ENCODE measurements at places on chromosomes 11 and 22. TPM values are rescaled to one million over a fixed set of nuclear protein-coding genes. Genes with fewer than 3 reads are reported as not detected.

DNA sequence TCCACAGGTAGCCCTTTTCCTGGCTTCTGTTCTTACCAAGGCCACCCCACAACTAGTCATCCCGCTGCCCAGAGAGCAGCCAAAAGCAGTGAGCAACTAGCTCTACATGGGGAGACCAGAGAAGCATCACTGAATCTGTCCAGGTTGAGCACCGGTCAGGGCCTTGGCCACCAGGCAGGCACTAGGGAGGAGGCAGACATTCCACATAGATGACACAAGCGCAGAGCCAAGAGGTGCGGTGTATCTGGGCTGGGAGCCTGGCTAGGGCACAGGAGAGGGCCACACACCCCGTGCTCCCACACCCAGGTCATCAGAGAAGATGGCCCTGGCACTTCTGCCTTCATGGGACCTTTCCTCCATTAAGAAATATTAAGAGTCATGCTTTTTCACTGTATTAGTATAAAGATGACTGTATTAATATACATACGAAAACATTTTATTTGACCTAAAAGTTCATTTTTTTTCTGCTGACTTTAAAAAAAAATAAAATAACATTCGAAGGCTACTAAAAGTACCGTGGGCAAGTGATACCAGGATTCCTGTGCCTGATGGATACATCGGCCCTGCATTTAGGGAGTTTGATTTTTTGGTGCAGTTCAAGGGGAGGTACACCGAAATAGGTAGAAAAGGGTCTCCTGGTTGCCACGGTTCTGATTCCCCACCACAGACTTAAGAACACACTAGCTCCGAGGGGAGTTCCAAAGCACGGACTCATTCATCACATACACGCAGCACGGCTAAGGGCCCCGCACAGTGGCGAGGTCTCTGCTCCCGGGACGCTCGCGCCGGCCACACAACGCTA lies 1.2 kb downstream of the DGCR2 start:
- no peak for DNase-seq

- no peak for DNase-seq
Observed at GRCh38 chr11:128707681-128708080, 13.8 kb downstream of the FLI1 start.

DNA sequence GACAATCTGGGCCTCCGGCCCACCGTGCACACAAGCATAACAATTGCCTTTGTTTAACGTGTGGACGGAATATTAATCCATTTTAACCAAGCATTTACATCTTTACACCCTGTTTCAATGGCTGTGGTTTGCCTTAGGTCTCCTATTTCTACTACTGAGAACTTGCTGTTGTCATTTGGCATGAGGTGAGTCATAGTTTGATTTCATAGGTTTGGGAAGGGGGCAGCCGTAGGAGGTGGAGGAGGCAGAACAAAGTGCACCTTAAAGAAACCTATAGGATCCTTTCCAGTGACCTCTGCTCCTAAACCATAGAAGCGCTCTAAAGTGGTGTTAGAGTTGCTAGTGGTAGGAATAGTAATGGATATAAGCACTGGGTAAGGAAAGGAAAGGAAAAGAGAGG lies 59.4 kb downstream of the ARHGAP42 start:
- no peak for DNase-seq

DNA sequence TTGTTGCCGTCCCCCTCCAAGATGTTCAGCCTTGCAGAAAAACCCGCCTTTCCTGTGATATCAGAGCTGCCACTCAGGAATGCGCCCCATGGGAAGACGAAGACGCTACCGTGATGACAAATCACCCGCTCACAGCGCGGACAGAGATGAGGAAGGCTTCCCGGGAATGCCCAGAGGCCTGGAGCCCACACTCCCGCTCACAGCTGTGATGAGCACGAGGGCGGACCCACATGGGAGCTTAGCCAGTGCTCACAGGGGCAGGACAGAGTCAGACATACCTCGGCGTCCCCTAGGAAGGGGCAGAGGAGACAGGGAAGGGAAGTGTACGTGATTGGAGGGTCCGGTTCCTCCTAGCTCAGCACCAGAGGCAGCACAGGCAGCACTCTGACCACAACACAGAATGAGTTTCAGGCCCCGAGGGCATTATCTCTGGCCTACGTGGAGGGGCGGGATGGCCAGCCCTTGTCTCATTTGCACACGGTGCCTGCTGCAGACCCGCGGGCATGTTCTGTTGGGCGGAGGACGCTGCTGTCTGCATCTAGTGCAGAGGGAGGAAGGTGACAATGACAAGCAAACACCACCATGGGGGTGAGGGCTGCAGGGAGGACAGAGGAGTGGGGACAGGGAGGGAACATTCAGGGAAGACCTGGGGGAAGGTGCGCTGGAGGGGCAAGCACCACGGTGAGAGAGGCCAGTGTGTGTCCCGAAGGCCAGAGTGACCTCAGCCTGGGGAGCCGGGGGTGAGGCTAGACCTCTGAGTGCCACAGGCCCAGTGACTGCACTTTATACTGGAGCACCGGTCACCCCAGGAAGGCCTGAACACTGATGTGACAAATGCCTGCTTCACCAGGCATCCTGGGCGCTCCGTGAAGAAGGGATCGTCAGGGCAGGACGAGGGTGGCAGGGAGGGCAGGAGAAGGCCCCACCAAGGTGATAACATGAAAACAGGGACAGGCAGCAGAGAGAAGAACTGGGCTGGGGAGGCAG lies 79.6 kb downstream of the CELSR1 start:
- peak; percentile 74 for DNase-seq

DNA sequence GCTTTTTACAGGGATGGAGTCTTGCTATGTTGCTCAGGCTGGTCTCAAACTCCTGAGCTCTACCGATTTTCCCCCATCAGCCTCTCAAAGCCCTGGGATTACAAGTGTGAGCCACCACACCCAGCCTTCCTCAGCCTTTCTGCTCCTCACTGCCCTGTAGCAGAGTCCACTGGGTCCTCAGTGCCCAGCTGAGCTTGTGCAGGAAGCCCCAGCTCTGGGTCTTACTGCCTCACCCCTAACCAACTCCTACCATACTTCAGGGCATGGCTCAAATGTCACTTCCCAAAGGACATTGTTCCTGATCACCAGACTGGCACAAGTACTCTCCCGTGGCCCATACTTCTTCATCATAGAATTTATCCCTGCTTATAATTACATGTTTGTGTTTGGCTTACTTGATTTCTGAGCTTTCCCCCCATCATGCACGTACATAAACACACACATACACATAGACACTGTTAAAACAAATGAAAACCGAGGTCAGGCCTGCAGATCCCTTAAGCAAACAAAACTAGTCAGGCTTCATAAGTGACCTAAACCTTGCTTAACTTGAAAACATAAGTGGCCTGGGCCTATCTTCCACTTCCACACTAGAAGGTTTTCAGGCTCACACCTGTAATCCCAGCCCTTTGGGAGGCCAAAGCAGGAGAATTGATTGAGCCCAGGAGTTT lies 14.0 kb upstream of the SLC43A3 start:
- no peak for DNase-seq

DNA sequence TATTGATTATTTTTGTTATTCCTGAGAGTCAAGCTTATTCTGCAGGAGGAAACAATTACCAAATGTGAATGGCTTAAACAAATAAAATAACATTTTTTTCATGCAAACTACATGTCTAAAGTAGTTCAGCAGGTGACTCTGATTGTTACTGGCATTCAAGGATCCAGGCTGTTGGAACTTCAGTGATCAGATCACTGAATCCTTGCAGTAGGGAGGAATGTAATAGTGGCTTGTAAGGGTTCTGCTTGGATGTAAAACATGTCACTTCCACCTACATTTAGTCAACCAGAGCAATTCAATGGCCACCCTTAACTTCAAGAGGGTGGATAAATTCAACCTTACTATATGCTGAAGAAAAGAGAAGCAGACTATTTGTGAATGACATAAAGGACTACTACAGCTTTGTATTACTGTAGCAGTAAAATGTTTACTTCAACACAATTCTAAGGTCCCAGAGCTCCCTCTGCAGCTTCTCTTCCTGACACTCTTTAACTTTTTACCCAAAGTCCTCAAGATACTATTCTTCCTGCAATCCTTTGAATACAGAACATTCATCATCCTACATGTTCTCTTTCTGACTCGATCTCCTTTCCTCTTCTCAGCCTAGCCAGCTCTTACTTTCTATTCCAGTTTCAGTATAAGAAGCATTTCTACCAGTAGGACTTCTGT lies 284.0 kb downstream of the LRRC4C start:
- no peak for DNase-seq

- DNase-seq: no peak
Observed at GRCh38 chr11:62432695-62433094, 13.9 kb downstream of the SCGB1A1 start.

DNA sequence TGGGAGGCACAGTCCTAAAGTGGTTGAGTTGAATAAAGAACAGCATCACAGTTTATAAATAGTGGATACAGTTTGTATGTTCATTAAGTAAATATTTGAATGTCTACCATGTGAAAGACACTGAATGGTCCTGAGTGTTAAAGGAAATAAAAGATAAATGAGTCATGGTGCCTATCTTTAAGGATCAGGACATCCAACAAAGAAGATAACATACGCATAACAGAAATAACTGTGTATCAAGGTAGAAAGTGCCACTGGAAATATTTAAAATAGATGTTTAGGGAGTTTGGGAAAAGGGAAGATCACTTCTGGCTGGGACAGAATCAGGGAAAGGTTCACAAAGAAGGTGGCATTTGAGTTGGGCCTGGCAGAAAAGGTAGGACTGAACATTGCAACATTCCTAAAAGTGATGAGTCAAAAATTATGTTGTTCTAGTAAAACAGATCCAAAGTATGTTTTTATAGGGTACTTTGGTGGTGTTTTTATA lies 41.5 kb downstream of the CSTPP1 start:
- DNase-seq: no peak

DNA sequence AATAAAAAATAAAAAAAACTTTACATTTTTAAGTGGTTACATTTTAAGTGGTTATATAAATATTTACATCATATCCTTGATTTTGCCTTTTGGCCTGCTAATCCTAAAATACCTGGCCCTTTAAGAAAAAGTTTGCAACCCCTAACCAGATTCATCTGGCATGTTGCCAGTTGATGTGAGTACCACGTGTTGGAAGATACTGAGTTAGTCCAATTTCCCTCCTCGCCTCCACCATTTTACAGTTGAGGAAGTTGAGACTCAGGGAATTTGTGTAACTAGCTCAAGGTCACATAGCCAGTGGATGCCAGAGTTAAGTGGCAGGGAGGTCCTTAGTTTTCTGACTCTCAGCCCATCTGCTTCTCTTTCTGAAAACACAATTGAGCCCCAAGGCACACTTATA lies 5.1 kb downstream of the ELF5 start:
- DNase-seq: no peak

DNA sequence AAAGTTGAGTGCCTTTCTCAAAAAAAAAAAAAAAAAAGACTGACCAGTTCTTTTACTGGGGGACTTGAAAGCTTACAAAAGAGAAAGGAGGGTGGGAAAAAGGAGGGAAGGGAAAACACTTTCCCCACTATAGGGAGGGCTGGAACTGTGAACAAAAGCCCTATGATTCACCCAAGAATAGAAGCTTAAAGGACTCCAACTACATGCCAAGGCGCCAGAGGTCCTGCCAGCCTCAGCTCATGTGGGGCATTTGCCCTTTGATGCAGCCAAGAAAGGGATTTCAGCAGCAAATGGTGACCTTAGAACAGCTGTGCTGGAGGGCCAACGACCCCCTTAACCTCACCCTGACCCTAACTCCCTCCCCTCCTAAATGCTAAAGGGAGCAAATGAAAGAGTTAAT lies 160.0 kb downstream of the NTM start:
- DNase-seq: no peak

GRCh38 chr22:38041760-38042487 lies 15.3 kb upstream of the PICK1 start:
- no peak for DNase-seq

- DNase-seq: peak; percentile 44
Observed at GRCh38 chr11:38460896-38461295, 1862.9 kb upstream of the RAG2 start.

DNA sequence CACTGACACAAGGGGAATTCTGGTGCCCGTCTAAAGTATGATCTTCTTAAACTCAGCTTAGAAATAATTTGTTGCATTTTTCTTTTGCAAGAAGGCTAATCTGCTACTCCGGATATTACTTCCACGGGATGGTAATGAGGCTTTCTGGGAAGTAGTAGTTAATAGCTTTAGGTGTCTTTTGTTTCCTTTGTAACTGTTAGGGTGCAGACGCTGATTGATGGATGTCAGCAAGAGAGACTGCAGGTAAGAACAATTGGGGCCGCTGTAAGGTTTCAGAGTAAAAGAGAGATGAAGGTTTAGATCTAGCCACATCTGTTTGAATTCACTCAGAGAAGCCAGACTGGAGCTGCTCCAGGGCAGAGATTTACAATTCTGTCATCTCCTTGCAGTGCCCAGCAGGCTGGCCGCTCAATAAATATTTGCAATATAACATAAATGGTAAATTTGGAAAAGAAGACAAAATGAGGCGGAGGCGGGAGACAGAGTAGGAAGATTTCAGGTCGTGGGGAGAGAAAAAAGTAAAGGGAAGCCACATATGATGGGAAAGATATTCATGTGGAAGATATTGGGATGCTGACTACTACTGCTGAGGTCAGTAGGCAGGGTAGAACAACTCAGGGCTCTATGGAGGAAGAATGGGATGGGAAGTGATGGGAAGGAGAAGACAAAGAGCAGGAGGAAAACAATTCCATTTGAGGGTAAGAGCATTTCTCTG lies 320.5 kb downstream of the AASDHPPT start:
- DNase-seq: no peak

GRCh38 chr11:27347359-27348339 lies 15.4 kb downstream of the CCDC34 start:
- no peak for DNase-seq

DNA sequence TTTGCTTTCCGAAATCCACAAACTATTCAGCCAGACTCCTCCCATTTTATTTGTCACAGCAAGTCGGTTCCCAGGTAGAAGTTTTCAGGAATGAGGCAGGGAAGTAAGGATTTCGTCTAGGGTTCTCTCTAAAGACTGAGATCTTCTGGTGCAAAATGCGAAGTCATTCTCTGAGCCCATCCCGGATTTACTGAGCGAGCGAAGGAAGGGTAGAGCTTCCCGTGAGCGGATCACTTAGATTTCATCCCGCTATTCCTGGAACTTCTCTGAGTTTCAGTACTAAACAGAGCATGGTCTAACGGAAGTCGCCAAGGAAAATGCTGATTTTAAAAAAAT lies 3.1 kb upstream of the CALCA start:
- no peak for DNase-seq

- DNase-seq: no peak
Observed at GRCh38 chr11:133515107-133515506, 17.2 kb downstream of the OPCML start.

DNA sequence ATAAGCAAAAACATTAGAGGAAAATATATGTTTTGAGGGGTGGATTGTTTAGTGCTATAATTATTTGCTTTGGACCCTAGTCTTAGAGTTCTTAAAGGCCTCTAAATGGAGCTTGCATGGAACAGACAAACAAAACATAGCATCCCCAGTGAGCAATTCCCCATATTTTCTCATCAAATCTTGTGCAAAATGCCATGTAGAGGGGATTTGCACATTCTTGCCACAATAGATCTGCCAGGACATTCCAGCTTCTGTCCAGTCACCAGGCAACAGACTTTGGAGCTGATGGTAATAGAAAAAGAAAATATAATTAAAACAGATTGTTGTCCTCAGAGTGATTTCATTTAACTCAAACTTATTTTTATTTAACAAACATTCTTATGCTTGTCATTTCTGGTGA lies 360.3 kb upstream of the PDGFD start:
- no peak for DNase-seq

The OSBP2 gene
- total RNA-seq: 6.2 TPM

The FGF4 gene
- total RNA-seq: not detected

The ARHGAP8 gene
- total RNA-seq: 22.9 TPM

The SLC25A18 gene
- 0.08 TPM for total RNA-seq

The SYNGR1 gene
- total RNA-seq: 2.0 TPM

The DERL3 gene
- total RNA-seq: 0.54 TPM

The CYTH4 gene
- not detected for total RNA-seq

The FAM181B gene
- 0.38 TPM for total RNA-seq

The TMEM191B gene
- 1.0 TPM for total RNA-seq

The CEND1 gene
- total RNA-seq: not detected
